ENCODE measurements at places on chromosomes 6 and 20. TPM values are rescaled to one million over a fixed set of nuclear protein-coding genes. Genes with fewer than 3 reads are reported as not detected.

The NOTCH4 gene
- 18.9 TPM for polyA plus RNA-seq

The ADGRF5 gene
- polyA plus RNA-seq: 25.2 TPM

The FAXC gene
- polyA plus RNA-seq: 3.1 TPM

The ZSCAN12 gene
- 4.4 TPM for polyA plus RNA-seq

The TFAP2C gene
- polyA plus RNA-seq: 0.07 TPM

The ORC3 gene
- 21.5 TPM for polyA plus RNA-seq

The POM121L2 gene
- polyA plus RNA-seq: not detected

The PGC gene
- polyA plus RNA-seq: not detected

The ACSS1 gene
- 17.1 TPM for polyA plus RNA-seq

The SLC22A16 gene
- not detected for polyA plus RNA-seq

DNA sequence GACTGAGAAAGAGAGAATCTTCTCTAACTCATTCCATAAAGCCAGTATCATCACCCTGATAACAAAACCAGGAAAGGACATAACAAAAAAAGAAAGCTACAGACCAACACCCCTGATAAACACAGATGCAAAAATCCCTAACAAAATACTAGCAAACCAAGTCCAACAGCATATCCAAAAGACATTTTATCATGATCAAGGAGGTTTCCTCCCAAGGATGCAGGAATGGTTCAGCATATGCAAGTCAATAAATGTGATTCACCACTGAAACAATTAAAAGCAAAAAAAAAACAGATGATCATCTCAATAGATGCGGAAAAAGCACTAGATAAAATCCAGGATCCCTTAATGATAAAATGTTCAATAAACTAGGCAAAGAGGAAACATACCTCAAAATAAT, 24.5 kb upstream of the ALDH8A1 start:
- DNase-seq: no peak

GRCh38 chr20:48970681-48971365, 49.3 kb downstream of the ARFGEF2 start:
- peak; percentile 68 for DNase-seq

GRCh38 chr20:17698384-17698783, 1.4 kb upstream of the BANF2 start:
- no peak for DNase-seq

DNA sequence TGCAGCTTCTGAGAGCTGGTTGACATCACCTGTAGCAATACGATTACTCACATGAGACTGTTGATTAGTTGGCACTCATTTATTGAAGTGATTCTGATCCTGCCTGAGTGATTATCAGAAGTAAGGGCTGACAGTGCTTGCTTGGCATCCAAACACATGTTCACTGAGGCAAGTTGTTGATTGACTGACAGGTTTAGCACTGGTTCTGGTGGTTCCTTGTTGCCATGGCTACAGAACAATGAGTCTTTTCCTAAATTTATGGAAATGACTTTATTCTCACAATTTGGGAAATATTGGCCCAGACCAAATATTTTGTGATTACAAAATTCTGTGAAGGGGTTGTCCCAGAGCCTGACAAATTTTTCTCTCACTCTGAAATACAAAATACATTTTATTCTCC, 146.0 kb upstream of the RAB32 start:
- no peak for DNase-seq

GRCh38 chr20:19973961-19974629, 43.1 kb upstream of the NAA20 start:
- DNase-seq: peak; percentile 87

GRCh38 chr6:126091466-126091865, 105.1 kb downstream of the TRMT11 start:
- DNase-seq: no peak

- no peak for DNase-seq
Observed at GRCh38 chr20:19693508-19693907, 64.5 kb upstream of the RIN2 start.

- peak; percentile 39 for DNase-seq
Observed at GRCh38 chr6:92114797-92115196, 1304.6 kb downstream of the EPHA7 start.

- no peak for DNase-seq
Observed at GRCh38 chr6:37039958-37040357, 34.5 kb downstream of the FGD2 start.

GRCh38 chr20:64256282-64256935, 861 bp downstream of the PCMTD2 start:
- DNase-seq: no peak

- no peak for DNase-seq
Observed at GRCh38 chr20:35304956-35305355, 12.7 kb upstream of the FAM83C start.

- peak; percentile 53 for DNase-seq
Observed at GRCh38 chr6:111600588-111601445, 4.9 kb downstream of the TRAF3IP2 start.

Measured in muscle of leg (tissue), 16 donors.